ENCODE measurements at places on chromosomes 5 and 9. TPM values are rescaled to one million over a fixed set of nuclear protein-coding genes. Genes with fewer than 3 reads are reported as not detected.

PCA3 gene
- total RNA-seq = not detected

UBQLN1 gene
- 94.4 TPM for total RNA-seq

NR5A1 gene
- total RNA-seq = not detected

DNA sequence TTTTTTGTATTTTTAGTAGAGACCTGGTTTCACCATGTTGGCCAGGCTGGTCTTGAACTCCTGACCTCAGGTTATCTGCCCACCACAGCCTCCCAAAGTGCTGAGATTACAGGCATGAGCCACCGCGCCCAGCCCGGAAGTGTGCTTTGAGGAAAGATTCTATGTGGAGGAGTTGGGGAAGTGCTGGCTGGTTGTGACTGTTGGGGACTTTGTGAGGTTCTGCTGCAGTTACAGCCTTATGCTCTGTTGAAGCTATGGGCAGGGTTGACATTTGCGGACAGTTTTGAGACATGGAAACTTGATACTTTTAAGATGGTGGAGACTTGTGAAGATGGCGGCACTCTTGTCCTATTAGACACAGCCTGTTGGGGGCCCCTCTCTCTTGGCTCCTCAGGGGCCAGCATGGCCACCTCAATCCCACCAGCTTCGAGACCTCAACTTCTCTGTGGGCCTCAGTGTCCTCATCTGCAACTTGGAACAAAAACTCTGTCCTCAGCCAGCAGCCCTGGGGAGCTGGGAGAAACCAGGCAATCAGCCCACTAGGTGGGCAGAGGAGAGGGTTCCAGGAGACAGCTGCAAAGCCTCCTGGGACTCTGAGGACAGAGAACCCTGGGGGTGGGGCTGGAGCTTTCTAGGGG lies 24.9 kb downstream of the C9orf50 start:
- ATAC-seq = no peak
- H3K27ac ChIP-seq = peak overlapping the region; percentile 15

- no peaks in the 10 kb centered on the region for H3K27me3 ChIP-seq
- no peaks in the 10 kb centered on the region for H3K36me3 ChIP-seq
- peaks cover 22% of the 10 kb centered on the region for H3K4me1 ChIP-seq
- no peak overlapping the region for H3K27ac ChIP-seq
Observed at GRCh38 chr9:21081999-21082398, 4.3 kb upstream of the IFNB1 start.

GRCh38 chr5:34519489-34520220 lies 136.5 kb upstream of the RAI14 start:
- no peak for ATAC-seq
- no peaks in the 10 kb centered on the region for H3K36me3 ChIP-seq
- H3K4me3 ChIP-seq = no peak overlapping the region
- no peak overlapping the region for H3K27ac ChIP-seq

- no peaks in the 10 kb centered on the region for H3K36me3 ChIP-seq
- H3K27me3 ChIP-seq = peaks cover 6% of the 10 kb centered on the region
- H3K4me3 ChIP-seq = no peak overlapping the region
- H3K27ac ChIP-seq = no peak overlapping the region
- H3K4me1 ChIP-seq = peaks cover 3% of the 10 kb centered on the region
- ATAC-seq = no peak
Observed at GRCh38 chr9:122366074-122366660, 4.7 kb upstream of the PTGS1 start.

- no peaks in the 10 kb centered on the region for H3K36me3 ChIP-seq
- no peak overlapping the region for H3K27ac ChIP-seq
- H3K4me1 ChIP-seq = no peaks in the 10 kb centered on the region
- peak; percentile 58 for ATAC-seq
Observed at GRCh38 chr5:108681079-108681921, 66.4 kb upstream of the FER start.

GRCh38 chr5:122154491-122154890 lies 25.1 kb downstream of the ZNF474 start:
- H3K36me3 ChIP-seq = no peaks in the 10 kb centered on the region
- H3K4me1 ChIP-seq = no peaks in the 10 kb centered on the region
- no peak overlapping the region for H3K4me3 ChIP-seq

DNA sequence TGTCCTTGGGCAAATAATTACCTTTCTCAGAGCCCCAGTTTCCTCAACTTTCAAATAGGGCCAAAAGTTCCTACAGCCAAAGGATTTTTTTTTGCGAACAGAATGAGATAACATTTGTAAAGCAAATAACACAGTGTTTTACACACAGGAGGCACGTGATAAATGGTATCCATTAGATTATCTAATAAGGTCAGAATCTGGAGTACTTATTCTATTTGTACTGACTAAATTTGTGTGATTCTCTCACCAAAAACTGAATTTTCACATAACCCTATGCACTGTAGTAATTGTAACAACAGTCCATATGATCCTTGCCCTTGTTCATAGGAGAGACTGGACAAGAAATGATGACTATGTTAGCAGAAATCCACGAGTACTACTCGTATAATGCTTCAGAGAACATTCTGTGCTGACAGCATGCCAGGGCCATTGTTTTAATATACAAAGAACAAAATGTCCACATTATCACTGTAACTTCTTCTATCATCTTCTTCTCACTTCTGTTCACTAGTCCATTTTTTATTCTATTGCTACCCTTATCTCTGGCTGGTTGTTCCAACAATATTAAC lies 13.9 kb upstream of the FEM1C start:
- H3K4me3 ChIP-seq = no peak overlapping the region
- no peak for ATAC-seq
- H3K27ac ChIP-seq = no peak overlapping the region

DNA sequence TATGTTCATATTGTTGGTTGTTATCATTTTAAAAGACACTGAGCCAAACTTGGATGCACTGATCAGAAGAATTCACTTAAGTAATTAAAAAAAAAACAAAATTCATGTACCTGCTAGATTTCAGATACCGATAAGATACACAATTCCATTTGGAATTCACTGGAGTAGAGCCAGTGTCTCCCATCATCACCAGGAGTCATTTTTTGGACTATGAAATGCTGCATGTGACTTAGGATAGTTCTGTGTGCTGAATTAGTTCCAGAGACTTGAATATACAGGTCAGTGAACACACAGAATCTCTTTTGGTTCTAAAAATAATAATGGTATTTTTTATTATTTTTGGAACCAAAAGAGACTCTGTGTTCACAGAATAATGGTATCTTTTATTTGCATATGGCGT lies 482.6 kb upstream of the PIK3R1 start:
- peaks cover 21% of the 10 kb centered on the region for H3K27me3 ChIP-seq
- no peaks in the 10 kb centered on the region for H3K4me1 ChIP-seq
- no peak for ATAC-seq
- no peaks in the 10 kb centered on the region for H3K36me3 ChIP-seq
